T-cell (primary cell): ENCODE measurements at places on chromosomes 1 and 21. TPM values are rescaled to one million over a fixed set of nuclear protein-coding genes. Genes with fewer than 3 reads are reported as not detected.
A peak's percentile ranks its signal among the peaks of the same experiment; 100 is the strongest.

GRCh38 chr1:12629985-12630760 is 12.2 kb upstream of the DHRS3 start:
- no peak for DNase-seq

GRCh38 chr1:25456502-25456901 is 25.8 kb downstream of the MACO1 start:
- DNase-seq, result no peak

SIM2 gene
- 0.12 TPM for total RNA-seq

DNA sequence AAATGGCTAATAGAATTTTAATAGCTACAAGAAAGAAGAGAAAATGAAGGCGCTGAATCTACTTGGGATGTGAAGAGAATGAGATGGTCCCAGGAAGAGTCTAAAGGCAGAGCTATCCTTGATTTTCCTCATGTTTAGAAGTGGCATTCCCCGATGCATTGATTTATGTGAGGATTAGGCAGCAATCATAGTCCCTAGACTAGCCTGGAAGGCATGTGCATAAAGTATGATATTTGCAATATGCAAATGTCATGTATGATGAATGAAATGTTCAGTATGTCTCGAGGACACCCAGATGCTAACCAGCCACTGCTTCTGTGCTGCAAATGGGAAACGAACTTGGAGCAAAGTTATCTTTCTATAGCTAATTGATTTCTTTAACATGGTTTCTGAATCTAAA is 641.5 kb upstream of the PLXNA2 start:
- no peak for DNase-seq

DNA sequence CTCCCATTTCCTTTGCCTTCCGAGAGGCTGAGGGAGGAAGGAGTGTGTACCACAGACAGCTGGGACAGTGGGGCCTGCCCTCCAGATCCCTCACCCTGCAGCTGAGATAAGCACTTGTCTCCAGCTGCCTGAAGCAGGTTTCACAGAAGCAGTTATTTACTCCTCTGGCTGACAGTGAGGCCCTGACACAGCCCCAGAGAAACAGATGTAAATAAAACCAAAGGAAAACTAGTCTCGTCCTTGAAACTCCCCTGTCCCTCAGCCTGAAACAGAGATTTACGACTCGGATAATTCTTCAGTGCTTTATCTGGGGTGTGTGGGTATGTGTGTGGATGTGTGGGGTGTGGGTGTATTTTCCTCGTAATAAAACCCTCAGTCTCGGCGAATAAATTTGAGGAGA is 181.1 kb downstream of the IGSF21 start:
- DNase-seq, result no peak

ARL8A gene
- 52.5 TPM for total RNA-seq

RHD gene
- total RNA-seq, result not detected

DNA sequence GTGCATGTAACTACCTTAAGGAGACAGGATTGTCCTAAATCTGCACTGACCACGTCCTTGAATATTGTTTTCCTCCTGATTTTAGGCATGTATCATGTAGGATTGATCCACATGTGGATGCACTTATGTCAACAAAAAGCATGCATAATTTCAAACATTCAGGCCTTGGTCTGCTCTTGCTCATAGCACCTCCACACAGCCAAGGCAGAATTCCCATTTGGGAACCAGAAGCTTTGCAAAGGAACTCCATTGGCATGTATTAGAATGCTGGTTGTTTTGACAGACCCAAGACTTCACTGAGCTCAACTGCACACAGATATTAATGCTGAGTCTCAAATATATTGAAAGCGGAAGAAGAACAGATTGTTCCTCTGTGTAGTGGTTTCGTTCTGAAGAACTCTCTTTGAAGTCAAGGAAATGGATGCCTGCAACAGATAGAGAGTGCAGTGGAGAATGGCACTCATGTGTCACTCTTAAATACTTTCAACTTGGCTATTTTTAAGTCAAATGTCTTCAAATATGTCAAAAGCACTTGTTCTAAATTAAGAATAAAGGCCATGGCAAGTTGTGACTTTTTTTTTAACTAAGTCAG is 387.6 kb downstream of the LTN1 start:
- DNase-seq, result no peak

DNA sequence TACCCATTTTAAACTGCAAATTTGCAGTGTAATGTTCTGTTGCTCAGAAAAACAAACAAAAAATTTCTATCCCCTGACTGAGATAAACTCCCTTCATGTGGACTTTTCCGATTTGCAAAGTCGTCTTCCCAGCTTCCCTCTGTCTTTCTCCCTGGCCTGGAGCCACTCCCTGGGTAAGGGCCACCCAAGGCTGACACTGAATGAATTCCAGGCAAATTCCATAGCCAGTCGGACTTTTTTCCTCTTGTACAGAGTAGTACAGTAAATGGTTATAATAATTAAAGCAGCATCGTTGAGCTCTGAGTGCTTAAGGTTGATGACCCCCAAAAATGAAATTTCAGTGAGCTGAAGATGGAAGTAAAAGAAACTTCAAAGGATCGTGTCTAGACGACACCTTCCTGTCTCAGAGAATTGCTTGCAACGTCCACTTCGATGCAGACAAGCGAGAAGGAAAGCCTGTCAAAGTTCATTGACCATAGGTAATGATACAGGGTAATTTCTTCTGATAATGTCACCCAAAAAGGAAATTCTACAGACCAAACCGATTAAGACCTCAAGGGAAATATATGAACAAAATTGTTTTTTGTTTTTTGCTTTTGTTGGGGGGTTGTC is 33.6 kb upstream of the LHX8 start:
- no peak for DNase-seq

GRCh38 chr1:84297546-84298244 is 3.8 kb upstream of the SAMD13 start:
- DNase-seq, result no peak

- no peak for DNase-seq
These were observed 25.8 kb upstream of the PADI6 start for GRCh38 chr1:17346046-17346789.

- DNase-seq, result no peak
These were observed 57.8 kb downstream of the BCAR3 start for GRCh38 chr1:93623875-93624274.

PALMD gene
- total RNA-seq, result 0.15 TPM

- DNase-seq, result no peak
These were observed 1.3 kb downstream of the GPA33 start for GRCh38 chr1:167088746-167089417.

GRCh38 chr1:156281281-156281680 is 1.3 kb downstream of the SMG5 start:
- DNase-seq, result peak; percentile 12

DNA sequence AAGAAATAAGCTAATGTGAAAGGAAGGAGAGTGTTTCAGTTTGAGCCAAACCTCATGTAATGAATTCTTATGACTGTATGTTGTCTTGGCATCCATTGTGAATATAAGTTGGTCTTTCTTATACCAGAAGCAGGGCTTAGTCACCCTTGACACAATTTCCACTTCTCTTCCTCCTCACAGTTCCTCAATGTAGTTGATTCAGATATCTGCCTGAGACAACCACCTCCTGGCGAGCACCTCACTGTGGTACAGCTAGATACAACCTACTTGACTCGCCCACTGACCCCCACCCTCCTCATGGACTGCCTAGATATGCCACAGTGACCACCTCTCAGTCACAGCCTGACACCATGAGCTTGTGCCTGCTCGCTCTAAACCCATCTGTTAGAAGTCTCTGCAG is 45.6 kb downstream of the KYAT3 start:
- no peak for DNase-seq

GRCh38 chr1:21012937-21013336 is 163.8 kb downstream of the EIF4G3 start:
- DNase-seq, result no peak

GRCh38 chr1:7450838-7451237 is 320.3 kb upstream of the VAMP3 start:
- DNase-seq, result no peak

- no peak for DNase-seq
These were observed 2.5 kb downstream of the MX2 start for GRCh38 chr21:41364308-41364707.

DNA sequence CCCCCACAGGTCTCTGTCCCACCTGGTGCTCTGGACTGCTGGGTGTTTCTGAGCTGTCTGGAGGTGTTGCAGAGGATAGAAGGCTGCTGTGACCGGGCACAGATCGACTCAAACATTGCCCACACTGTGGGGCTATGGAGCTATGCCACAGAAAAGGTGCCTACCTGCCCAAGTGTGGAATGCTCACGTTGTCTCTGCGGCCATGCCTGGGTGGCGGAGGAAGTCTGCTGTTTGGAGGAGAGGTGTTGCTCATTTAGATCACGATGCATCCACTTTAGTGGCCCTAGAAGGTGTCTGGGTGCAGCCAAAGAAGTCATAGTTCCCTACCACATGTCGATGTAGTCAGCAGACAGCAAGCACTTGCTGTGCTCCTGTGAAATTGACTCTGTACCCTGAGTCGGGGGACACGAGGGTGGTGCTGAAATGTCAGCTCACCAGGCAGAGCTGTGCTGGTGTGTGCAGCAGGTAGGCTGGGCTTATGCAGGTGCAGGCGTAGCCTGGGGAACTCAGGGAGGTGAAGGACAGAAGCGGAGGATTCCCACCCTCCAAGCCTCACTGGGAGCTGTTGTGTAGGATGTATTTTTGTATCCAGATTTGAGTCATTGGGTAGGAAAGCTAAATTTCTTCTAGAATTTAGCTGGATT is 32.8 kb upstream of the PWP2 start:
- no peak for DNase-seq

TMEM61 gene
- not detected for total RNA-seq

CRP gene
- total RNA-seq, result 0.73 TPM

DNA sequence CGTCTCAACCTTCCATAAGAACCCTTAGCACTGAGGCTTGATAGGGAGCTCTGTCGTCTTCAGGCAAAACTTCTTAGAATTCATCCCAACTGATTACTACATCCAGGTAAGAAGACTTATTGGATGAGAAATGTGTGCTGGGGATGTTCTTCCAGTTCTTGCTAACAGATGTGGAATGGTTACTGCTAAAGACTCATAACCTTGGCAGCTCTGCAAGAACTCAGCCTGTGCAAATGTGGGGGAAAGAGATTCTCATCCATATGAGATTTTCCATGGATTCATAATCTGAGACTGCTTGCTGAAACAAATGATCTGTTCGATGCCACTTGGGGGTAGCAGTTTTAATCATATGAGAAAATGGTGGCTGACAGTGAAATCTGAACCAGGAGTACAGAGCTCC is 48.2 kb downstream of the NTPCR start:
- no peak for DNase-seq

DNA sequence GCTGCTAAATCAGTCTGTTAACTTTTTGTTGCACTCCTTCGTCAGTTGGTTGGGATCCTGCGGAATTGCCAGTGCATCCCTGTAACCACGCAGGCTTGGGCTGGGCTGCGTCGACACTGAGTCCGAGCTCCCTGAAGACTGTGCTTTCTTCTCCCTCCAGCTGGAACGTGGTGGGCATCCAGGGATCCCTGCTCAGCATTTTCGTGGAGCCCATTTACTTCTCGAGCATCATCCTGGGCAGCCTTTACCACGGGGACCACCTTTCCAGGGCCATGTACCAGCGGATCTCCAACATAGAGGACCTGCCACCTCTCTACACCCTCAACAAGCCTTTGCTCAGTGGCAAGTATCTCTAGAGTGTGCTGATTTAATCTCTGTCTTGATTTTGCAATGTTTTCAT is 83.3 kb downstream of the POFUT2 start:
- no peak for DNase-seq

DNA sequence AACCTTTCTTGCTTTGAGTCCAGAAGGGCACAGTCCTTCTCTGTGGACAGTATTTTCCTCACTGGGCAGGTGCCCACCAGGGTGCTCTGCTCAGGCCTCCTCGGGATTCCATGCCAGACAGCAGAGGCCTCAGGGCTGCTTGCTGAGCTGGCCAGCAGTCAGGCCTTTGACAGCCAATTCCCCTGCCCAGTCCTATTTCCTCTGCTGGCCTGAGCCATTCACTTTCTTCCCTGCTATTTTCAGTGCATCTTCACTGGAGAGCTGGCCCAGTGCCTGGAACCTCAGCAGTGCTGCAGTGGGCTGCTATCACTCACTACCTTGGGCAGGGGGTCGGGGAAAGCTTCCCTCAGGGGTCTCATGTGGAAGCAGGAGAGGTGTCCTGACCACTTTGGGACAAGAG is 33.2 kb downstream of the KCNA10 start:
- DNase-seq, result no peak

DNA sequence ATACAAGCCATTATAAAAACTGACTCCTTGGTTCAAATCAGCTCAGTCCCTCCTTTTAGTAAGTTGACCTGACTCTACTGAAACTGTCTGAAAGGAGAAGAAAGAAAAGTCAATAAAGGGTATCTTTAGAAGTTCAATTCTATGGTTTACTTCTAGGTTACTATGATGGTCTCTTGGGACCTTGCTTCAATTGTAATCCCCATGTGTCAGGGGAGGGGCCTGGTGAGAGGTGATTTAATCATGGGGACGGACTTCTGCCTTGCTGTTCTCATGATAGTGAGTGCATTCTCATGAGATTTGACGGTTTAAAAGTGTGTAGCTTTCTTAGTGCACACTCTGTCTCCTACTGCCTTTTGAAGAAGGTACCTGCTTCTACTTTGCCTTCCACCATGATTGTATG is 31.7 kb upstream of the FNBP1L start:
- no peak for DNase-seq

GRCh38 chr1:168281603-168282325 is 1.1 kb downstream of the TBX19 start:
- no peak for DNase-seq

CHRM3 gene
- total RNA-seq, result 0.03 TPM

LDLRAP1 gene
- 143 TPM for total RNA-seq

ANKRD35 gene
- total RNA-seq, result not detected

DNA sequence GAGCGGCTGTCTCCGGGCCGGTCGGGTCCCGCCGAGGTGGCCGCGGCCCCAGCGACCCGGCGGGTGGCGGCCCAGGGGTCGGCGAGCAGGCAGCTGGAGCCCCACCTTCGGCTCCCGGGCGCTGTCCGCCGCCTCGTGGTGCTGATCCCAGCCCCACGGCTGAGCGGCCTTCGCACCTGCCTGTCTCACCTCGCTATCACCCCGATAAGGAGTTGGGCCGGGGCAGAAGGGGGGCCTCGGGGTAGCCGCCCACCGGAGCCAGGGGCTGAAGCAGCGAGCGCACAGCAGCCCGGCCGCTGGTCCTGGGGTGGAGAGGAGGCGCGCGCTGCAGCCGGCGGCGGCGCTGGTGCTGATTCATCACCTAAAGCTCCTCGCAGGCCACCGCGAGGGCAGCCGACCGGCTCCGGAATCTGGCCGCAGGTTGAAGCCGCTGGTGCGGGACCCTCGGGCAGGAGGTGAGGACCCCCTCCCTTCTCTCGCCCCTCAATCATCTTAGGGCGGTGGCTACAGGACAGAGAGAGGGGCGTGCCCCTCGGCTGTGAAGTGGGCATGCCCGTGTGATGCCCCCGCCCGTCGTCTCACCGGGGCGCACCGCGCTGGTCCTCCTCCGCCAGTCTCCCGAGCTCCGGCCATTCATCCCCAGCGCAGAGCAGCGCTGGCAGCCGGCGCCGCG is 575 bp downstream of the TRIM67 start:
- DNase-seq, result peak; percentile 17

GRCh38 chr1:20430355-20431175 is 55.4 kb downstream of the CAMK2N1 start:
- DNase-seq, result no peak

DNA sequence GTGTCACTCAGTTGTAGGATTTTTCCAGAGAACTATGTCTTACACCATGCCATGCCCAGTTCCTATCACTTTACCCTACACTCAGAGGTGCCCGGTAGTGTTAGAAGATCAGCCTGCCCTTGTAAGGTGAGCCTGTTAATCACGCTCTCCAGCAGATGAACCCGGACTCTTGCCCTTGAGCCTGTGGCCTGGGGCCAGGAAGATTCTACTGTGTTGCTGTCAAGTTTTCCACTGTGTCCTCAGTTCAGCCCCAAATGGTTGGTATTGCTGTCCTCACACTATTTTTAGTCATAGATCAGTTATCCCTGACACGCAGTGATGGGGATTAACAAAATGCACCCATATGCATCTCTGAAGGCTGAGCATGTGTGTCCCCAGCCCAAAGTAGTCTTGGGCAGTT is 105.0 kb upstream of the SPAG17 start:
- no peak for DNase-seq
